ENCODE measurements at places on chromosomes 16 and 17.

DNA sequence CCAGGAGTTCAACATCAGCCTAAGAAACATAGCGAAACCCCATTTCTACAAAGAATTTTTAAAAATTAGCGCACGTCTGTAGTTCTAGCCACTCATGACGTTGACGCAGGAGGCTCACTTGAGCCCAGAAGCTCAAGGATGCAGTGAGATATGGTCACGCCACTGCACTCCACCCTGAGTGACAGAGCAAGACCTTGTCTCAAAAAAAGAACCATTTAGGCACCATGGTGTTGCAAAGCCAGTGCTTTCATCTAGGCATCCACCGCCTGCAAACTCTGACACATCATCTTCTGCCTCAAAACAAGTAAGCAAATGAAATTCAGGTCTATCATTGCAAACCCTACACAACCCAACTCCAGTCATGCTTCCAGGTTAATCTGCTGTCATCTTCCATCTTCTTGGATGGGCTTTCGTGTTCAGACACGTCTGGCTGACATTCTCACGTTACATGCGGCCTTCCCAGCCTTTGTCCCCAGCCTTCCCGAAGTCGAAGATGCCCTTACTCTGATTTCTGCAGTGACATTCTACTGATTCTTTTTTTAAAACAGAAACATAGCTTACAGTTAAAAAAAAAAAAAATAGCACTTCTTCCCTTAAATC lies 8.9 kb downstream of the ANKRD11 start:
- no peak for DNase-seq

GRCh38 chr16:58197314-58198012 lies 443 bp downstream of the CSNK2A2 start:
- DNase-seq = no peak

DNA sequence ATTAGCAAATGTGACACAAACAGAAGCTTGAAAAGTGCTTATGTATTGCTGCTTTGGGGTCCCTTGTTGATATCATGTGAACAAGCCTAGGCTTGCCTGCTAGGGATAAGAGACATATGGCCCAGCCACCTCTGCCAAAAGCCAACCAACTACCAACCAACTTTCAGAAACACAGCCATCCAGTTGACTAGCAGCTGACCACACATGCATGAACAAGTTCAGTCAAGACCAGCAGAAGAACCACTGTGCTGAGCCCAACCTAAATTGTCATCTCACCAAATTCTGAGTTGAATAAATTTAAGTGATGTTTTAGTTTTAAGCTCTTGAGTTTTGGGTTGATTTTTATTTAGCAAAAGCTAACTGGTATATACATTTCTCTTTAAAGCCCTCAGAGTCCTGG lies 3.5 kb downstream of the ERN2 start:
- no peak for DNase-seq

- DNase-seq = no peak
These were observed 1.9 kb downstream of the MSI2 start for GRCh38 chr17:57257895-57258851.

- no peak for DNase-seq
These were observed 447.0 kb downstream of the SHISA9 start for GRCh38 chr16:13348416-13348815.

GRCh38 chr16:55949518-55949917 lies 74.3 kb upstream of the CES5A start:
- no peak for DNase-seq

Measured in glomerular endothelial cell (primary cell).